ENCODE measurements at places on chromosomes 7 and 10.

GRCh38 chr7:44103923-44104859 lies at the start of gene AEBP1:
TSS of gene AEBP1 (plus strand) at chr7:44104345. CDS start at chr7:44104666, 321 bp downstream.
- DNase-seq = peak; percentile 55

- peak; percentile 66 for DNase-seq
These were observed 33.2 kb upstream of the CALU start for GRCh38 chr7:128705891-128706333.

DNA sequence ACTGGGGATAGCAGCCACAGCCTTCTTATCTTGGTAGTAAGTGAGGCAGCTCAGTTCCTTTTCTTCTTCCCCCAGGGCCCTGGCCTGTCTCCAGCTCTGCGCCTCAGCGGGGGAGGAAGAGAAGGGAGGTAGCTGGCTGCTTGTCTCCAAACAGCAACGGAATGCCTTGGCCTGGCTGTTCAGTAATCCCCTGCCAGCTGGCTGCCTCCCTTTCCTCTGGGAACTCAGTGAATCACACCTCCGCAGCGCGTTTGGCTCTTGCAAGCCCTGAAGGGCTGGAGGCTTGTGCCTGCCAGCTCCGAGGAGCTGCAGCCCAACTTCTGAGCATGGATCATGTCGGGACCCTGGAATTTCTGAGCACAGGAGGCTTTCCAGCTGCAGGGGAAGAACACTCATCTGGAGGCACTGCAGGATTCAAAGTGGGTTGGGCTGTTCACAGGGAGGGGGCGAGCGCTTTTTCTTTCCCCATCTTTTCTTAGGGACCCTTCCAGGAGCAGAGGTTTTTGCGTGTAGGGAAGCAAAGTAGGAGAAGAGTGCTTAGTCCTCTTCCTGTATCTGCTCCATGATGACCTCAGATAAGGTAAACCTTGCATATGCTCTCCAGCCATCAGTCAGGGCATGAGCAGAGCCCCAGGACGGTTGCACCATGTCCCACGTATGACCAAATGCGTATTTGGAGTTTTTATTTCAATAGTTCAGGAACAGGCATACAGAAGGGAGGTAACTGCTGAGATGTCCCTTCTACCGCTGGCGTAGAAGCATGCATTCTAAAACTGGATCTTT lies 253.2 kb upstream of the INHBA start:
- DNase-seq = peak; percentile 99

- peak; percentile 55 for DNase-seq
These were observed 62.2 kb downstream of the SAMD9 start for GRCh38 chr7:93055543-93056107.

DNA sequence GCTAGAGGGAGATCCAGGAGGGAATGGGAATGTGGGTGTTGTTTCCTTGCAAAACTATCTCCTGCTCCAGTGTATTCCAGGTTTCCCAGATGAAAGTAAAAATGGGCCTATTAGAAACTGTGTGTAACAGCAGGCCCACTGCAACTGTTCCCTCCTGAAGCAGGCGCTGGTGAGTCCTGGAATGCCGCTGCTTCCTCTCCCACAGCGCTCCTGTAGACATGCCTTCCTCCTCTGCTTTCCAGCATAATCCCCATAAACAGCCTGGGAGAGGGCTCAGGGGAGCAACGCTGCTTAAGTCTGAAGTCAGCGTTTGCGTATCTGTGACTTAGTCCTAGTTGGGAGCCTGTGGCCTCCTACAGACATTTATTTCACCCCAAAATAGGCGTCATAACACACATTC lies 551.0 kb upstream of the FOXK1 start:
- DNase-seq = no peak

GRCh38 chr10:123007558-123008354 lies 839 bp downstream of the IKZF5 start:
- DNase-seq = peak; percentile 49

DNA sequence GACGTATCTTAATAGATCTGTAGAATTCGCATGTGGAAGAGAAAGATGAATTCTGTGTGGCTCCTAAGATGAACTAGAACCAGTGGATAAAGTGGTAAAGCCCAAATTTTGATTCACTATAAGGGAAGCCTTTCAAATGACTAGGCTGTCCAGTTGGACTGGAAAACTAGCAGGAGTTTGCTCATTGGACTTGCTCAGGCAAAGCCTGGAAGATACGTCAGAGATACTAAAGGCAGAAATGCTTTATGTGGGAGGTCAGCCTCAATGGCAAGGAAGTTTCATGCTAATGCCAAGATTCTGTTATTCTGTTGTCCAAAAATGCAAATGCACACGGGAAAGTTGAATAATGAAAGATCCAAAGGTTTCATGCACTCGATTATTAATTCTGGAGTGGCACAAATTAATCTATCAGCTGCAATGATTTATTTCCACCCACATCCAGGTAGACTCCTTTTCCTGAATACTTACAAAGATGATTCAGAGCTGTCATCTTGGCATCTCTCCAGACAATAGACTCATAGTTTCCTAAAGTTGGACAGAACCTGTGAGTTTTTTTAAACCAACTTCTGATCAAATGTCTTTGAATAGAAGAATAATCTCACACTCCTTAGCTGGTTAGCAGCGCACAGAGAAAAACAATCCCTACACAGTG lies 20.5 kb upstream of the PPP1R3C start:
- peak; percentile 58 for DNase-seq

GRCh38 chr10:129945941-129946760 lies 17.9 kb downstream of the EBF3 start:
- DNase-seq = no peak

DNA sequence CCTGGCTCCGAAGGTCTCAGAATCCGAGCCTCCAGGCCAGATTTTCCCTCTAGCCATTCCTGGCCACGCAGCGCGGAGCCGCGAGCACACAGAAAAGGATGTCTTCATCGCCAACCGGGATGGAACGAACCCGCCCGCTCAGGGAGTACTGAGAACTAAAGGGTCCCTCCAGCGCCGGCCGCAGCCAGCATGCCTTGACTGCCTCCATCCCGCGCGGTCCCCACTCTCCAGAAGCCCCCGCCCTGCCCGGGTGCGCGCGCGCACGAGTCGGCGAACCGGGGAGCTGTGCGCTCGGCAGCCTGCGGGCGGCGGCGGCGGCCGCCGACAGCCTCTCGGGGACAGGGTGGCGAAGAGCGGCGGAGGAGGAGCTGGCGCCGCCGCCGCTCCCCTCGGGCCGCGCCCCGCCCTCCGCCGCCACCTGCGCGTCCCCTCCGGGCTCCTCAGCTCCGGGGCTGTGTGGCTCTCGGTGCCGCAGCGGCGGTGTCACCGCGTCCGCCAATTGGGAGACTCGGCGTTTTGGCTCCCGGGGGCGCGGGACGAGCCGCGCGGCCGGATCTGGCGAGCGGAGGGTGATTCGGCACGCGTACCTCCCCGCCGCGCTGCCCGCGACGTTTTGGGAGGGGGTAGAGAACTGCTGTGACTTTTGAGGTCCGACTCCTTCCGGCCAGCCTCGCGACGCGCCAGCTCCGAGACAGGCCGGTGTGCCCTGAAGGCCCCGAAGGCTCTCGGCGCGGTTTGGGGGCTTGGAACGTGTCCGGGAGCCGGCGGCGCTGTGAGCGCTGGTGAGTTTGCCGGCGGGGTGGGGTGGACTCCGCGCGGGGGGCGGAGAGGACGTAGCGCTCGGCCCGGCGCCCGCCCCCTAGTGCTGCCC lies 453 bp upstream of the GALNT17 start:
- peak; percentile 71 for DNase-seq

DNA sequence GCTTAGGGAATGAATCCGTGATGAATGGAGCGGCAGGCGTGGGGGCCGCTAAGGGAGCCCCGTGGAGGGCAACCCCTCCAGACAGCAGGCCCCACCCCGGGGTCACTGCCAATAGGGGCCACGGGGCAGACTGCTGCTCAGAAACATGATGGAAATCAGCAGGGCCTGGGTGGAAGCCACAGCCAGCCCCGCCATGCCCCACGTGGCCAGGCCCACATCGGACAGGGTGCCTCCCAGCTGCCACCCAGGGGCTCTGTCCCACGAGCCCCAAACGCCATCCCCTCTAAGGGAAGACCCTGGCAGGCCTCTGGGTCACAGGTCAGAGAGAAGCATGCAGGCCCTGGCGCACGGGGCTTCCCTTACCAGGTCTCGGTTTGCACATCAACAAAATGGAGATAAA lies 28.4 kb downstream of the TNRC18 start:
- no peak for DNase-seq

DNA sequence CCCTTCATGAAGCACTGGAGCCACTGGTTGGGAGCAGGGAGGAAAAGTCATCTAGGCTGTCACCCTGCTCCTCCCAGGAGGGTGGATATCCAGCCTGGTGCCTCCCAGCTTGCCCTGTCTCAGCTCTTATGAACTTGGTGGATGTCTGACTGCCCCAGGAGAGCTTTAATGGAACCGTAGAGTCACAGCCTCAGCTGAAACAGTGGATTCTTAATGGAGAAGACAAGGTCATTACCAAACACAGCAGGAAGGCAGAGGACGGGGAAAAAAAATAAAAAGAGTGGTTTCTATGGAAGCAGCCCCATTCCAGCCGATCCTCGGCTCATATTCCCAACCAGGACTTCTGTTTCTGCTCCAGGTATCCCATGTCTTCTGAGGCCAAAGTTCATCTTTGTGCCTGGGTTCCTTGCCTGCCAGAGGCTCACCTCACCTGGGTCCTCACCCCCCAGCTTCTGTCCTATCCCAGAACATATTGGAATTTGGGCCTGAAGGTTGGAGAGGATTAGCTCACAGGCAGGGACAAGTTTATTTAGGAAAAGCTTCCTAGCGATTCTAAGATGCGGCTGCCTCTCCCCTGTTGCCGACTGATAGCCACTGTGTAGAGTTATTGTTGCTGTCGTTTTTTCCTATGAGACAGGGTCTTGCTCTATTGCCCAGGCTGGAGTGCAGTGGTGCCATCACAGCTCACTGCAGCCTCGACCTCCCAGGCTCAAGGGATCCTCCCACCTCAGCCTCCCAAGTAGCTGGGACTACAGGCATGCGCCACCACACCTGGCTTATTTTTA lies 15.6 kb downstream of the CCL26 start:
- no peak for DNase-seq

GRCh38 chr7:24039991-24040624 lies 243.9 kb upstream of the NPY start:
- DNase-seq = no peak

DNA sequence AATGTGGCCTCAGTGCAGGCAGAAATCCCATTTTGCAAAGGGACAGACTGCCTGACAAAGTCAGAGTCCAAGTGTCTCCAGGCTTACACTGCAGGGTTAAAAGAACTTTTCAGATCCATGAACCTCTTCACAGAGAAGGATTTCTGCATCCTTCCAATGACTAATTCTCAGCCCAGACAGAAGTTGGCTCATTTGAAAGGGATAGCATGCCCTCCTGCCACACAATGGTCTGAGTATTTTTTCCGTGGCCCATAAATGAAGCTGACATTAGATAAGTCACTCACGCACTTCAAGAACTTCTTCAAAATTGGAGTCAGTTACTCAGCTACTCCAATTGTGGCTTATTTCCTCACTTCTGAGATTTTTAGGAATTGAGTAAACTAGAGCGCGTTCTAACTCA lies 170.2 kb downstream of the PLXNA4 start:
- no peak for DNase-seq

DNA sequence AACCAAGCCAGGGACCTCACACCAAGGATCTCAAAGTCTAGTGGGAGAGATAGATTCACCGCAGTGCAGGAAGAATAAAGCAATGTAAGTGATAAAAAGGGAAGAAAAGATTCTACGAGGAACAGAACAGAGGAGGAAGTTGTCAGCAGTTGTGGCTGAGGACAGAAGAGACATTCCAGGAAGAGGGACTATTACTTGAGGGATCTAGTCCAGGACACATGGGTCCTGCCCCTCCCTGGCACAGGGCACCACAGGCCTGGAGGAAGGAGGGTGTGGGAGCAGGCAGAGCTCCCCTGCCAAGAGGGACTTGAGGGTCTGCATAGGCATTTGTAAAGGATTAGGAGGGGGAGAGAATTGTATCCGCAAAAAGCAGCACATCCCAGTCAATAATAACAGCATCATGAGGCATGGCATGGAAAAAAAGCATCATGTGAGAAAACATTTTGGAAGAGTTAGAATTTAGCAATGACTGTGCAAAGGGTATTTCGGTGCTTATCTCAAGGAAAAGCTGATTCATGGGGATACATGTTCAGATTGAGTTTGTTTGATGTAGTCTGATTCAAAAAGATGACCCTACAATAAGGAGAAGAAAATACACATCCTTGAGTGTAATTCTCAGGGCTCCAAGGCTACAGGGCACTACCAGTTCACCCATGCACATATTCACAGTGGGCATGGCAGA lies 12.7 kb downstream of the C10orf71 start:
- no peak for DNase-seq

- peak; percentile 32 for DNase-seq
These were observed 194.0 kb upstream of the PRPS1L1 start for GRCh38 chr7:18221377-18222293.

GRCh38 chr10:15255961-15256360 lies 87.5 kb upstream of the NMT2 start:
- DNase-seq = no peak

DNA sequence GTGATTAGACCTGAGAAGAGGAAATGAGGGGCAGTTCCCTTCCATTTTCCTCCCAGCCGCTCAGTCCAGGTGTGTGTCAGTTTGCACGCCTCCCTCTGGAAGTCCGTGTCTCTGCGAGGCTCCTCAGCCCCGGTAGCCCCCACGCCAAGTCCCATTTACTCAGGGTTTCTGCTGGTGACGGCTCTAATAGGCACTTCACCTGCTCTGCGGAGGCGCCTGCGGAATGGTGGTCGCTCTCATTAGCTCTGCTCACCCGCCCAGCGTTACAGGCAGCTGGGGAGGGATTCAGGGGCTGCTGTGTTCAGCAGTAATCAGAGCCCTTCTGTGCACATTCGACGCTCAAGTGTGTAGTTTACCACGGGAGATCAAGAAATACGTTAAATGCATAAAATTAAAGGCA lies 179.9 kb downstream of the MGMT start:
- DNase-seq = no peak

- no peak for DNase-seq
These were observed 2.2 kb downstream of the FGFR2 start for GRCh38 chr10:121595806-121596688.

DNA sequence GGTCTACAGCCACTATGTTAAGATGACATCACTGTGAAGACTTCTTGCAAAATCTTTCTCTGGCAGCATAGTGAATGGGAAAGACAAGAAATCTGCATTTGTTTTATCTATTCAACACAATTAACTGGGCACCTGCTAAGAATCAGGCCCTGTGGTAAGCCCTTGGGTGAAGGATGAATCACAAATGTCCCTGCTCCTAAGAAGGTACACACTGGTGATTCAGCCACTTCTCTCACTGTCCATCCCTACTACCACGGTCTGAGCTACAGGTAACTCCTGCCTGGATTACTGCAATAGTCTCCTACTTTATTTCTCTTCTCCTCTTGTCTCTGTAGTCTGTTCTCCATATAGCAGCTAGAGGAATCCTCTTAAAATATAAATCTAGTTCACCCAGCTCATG lies 116.1 kb downstream of the HIBADH start:
- DNase-seq = no peak

GRCh38 chr7:158350166-158350900 lies 237.3 kb downstream of the PTPRN2 start:
- DNase-seq = no peak

- peak; percentile 8 for DNase-seq
These were observed 124.4 kb upstream of the FGFR2 start for GRCh38 chr10:121722665-121723064.

DNA sequence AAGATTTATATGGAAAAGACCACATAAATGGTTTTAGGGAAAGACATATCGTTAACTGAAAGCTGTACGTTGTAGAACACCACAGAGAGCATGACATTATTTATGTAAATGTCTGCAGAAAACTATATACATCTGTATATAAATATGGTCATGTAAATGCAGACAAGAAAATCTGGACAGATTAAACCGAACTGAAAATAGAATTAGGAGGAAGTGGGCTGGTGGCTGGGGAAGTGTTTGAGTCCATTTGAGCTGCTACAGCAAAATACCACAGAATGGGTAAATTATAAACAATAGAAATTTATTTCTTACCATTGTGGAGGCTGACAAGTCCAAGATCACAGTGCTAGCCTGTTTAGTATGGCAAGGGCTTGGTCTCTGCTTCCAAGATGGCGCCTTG lies 56.3 kb upstream of the USP6NL start:
- DNase-seq = no peak

All from fibroblast of skin of back (primary cell).